ENCODE measurements at places on chromosomes 11 and 22. TPM values are rescaled to one million over a fixed set of nuclear protein-coding genes. Genes with fewer than 3 reads are reported as not detected.

Gene LRP5
- 64.9 TPM for total RNA-seq

DNA sequence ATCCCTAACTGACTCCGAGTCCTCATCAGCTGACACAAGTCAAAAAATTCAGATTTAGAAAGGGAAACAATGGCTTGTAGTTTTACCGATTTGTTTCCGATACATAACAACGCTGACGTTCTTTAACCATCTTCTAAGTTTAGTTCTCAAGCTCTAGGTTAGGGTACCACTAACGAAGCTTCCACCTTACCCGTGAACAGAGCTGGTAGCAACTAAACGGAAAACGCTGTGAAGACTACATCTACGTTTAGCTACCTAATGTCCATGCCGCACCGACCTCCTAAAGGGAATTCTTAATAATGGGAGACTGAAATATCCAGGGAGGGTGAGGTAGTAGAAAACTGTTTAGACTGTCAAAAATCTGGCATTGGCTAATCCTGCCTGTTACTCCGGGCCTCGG, 1.0 kb downstream of the NUP98 start:
- no peak for DNase-seq

- DNase-seq: no peak
Measured at GRCh38 chr11:11567936-11568650, 53.7 kb downstream of the GALNT18 start.

DNA sequence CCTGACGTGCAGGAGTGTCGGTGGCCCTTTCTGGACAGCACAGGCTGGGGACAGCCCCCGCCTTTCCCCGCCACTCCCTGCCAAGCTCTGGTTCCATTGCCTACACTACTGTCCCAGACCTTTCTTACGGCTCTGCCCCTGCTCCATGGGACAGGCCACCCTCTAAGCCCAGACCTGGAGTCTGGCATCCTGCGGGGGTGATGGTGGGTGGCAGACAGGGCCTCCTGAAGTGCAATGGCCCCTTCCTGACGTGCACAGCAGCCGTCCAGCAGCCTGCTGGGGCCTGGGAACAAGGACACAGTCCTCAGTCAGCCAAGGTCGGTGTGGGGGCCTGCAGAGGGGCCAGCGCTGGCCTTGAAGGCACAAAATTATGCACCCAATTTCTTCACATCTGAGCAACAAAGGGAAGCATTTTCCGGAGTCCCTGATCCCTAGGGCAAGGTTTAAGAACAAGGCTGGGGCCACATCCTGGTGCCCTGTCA, 79.7 kb upstream of the KCNQ1OT1 start:
- DNase-seq: peak; percentile 63

DNA sequence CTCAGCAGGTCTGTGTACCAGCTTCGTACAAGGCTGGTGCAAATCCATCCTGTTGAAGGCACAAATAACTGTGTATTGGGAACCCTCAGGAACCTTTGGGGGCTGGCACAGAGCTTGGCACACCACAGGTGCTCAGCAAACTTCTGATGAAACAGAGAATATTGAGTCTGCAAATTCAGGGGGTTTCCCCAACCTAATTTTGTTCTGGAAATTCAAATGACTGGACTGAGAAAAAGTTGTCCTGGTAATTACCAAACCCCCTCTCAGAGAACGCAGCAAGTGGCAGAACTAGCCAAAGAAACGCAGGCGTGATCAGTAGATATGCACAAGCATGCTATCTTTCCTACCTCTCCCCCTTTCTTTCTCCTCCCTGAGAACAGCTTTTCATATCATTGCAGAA, 47.6 kb downstream of the LIF start:
- peak; percentile 43 for DNase-seq

DNA sequence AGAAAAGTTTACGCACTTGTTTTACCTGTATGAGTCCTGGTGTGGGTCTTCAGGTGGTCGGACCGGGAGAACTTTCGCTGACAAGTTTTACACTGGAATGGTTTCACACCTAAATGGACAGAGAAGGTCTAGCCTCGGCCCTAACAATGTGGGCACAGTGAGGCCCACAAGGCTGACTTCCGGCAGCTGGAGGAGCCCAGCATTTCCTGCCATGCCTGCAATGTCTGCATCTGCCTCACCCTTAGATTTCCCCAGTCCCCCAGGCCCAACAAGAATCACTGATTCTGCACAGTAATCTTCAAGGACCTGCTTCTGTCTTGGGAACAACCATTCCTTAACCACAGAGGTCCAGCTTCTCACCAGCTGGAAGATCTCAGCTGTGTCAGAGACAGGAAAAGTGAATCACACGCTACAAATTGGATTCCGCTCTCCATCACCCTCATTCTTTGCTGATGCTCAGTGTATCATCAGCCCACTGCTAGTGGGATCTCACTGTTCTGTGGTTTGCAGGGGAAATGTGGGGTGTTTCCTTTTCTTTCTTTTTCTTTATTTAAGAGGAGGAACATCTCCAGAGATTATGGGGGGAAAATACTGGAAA, 43.3 kb downstream of the WT1 start:
- DNase-seq: no peak

- no peak for DNase-seq
Measured at GRCh38 chr11:118211006-118211405, 13.8 kb downstream of the JAML start.
